PC-3 (cell line): ENCODE measurements at places on chromosomes 3 and 15. TPM values are rescaled to one million over a fixed set of nuclear protein-coding genes. Genes with fewer than 3 reads are reported as not detected.

- DNase-seq, result peak; percentile 88
Observed at GRCh38 chr15:76196269-76197231, 114.7 kb downstream of the ETFA start.

Gene MORC1
- total RNA-seq, result not detected in 2 replicates

- peak; percentile 11 for DNase-seq
Observed at GRCh38 chr15:66085128-66085527, 168.4 kb downstream of the MEGF11 start.

DNA sequence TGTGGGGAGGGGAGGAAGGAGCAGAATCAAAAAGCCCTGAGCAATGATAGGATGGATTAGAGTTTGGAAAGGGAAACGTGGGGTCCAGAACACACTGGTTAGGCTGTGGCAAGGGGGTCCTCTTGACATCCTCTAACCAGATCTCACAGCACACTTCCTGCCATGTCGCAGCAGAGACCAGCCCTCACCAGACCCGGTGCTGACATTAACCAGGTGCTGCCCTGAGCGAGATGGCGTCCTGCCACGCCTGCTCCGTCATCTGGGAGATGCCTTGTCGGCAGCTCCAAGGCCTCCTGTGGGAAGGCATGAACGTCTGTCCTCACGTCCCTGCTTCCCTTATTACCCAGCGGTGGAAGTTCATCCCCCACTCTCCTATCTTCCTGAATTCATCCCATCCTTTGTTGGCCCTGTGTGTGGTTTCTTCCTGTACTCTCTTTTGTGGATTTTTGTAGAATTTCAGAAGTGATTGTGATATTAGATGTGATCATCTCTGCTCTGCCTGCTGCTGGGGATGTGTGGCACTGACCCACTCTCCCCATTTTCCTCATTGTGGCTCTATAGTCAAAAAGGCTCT lies 29.4 kb upstream of the MYZAP start:
- no peak for DNase-seq

Gene GPR149
- total RNA-seq, result not detected in 2 replicates

DNA sequence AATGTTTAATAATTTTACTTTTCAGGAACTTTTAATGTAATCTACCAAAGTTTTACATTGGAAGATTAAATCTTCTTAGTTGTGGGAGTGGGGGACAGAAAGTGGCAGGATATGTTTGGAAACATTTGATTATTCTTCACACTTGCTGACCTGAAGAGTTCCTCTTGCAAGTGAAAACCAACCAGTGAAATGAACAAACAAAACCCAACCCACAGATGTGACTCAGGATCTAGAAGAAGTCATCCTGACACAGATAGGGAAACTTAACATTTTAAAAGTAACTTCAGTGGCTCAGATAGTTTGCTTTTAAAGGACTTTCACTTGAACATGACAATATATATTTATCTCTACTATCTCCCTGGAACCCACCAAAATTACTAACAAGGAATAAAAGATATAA lies 55.4 kb downstream of the ASTE1 start:
- peak; percentile 38 for DNase-seq

Gene LRCH3
- total RNA-seq, result 43.1 and 146 TPM in 2 replicates

- DNase-seq, result peak; percentile 26
Observed at GRCh38 chr15:98648654-98649471, 524 bp downstream of the IGF1R start.

DNA sequence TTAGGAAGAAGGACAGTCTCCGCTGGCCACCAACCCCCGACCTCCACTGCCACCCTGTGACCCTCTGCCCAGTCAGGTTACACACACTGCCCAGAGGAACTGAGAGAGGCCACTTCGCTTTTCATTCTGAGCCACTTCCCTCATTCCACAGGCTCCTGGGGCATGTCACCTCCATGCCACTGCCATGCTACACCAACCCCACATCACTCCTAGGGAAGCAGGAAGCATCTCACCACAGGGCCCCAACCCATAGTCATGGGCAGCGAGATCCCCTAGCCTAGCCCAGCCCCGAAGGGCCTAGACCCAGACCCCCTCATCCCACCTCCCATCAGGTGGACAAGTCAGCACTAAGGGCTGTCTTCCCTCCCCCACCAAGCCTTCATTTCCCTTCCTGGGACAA lies 1.4 kb downstream of the PLCB2 start:
- DNase-seq, result no peak

Gene AADAC
- 0.18 TPM in 1 of 2 replicates, not detected in the other for total RNA-seq

GRCh38 chr15:75198560-75199356 lies 2.9 kb upstream of the C15orf39 start:
- peak; percentile 42 for DNase-seq
